GM06990 (cell line): ENCODE measurements at places on chromosomes 4 and X.

- no peak for DNase-seq
Measured at GRCh38 chr4:155692361-155692760, 25.7 kb downstream of the GUCY1A1 start.

- no peak for DNase-seq
Measured at GRCh38 chr4:38150766-38151165, 190.6 kb downstream of the PTTG2 start.

DNA sequence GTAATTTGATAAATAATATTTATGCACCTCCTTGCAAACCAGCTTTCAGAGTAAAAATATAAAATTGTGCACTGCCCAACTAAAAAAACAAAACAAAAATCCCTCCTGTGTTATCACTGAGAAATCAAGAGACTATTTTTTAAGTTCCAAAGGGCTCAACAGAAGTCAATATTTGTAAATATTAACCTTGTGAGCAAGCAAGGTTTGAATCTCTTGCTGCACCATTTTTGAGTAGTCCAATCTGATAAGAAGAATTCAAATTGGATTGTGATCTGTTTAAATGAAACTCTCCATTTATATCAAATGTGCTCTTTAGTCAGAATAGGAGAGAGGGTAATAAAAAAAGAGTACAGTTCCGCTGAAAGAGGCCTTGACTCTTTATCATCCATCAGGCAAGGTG, 520.2 kb downstream of the RAB28 start:
- DNase-seq = no peak

DNA sequence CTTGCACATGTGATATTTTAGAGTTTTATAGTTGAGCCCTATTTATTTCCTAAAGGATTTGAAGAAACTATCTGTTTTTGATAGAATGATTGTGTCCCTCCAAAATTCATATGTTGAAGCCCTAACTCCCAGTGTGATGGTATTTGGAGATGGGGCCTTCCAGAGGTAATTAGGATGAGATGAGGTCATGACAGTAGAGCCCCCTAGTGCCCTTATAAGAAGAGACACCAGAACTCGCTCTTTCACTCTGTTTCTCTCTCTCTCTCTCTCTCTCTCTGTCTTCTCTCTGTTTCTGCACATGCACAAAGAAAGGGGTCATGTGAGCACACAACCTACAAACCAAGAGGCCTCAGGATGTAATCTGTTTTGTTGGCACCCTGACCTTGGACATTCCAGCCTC, 921.9 kb upstream of the DIAPH2 start:
- no peak for DNase-seq

GRCh38 chrX:20433388-20433775, 166.7 kb upstream of the RPS6KA3 start:
- DNase-seq = no peak
